Progenitor cell of endocrine pancreas (in vitro differentiated cells): ENCODE measurements at places on chromosomes 3 and 15.

DNA sequence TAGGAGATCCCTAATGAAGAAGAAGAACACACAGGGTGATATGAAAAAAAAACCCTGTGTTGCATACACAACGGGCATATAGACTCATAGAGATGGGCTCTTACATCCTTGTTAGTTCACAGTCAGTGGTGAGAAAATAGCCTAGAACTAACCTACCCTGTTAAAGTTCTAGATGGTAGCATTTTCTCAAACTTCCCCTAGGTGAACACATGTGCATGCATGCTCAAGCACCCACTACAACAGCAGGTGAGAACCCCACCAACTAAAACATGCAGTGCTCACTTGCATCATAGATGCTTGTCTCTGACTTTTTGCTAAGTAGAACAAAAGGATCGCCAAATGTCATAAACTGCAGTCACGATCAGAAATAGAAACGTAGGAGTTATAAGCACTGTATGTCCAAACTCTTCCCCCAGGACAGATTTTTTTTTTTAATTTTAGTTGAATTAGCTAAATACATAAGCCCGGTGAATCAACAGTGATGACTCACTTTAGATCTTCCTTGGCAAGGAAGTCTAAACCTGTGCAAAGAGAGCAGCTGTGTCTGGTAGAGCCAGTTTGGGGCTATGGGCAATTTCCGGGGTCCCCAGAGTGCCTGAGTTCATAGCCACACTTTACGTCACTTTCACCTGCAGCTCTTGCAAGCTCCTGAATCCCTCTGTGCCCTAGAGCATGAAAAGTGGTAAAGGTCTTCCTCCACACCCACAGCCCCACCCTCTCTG lies 96.2 kb upstream of the SEMA6D start:
- no peak for DNase-seq

GRCh38 chr3:1251282-1252060 lies 158.6 kb downstream of the CNTN6 start:
- DNase-seq = no peak

DNA sequence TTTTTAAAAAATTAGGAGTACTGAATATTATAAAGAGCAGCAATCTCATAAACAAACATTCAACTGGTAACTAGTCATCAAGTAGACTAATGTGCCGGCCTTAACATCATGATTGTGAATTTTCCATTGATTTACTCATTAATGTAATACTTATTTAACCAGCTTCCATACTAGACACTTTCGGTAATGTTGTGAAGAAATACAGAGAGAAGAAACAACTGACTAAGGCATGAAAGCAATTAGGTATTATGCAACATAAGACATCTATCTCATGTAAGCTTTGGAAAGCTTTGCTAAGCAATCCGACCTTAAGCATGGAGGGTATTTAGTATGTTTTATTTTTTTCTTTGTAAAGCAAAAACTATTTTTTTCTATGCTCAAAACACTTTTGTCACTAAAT lies 108.0 kb downstream of the IL1RAP start:
- DNase-seq = no peak

DNA sequence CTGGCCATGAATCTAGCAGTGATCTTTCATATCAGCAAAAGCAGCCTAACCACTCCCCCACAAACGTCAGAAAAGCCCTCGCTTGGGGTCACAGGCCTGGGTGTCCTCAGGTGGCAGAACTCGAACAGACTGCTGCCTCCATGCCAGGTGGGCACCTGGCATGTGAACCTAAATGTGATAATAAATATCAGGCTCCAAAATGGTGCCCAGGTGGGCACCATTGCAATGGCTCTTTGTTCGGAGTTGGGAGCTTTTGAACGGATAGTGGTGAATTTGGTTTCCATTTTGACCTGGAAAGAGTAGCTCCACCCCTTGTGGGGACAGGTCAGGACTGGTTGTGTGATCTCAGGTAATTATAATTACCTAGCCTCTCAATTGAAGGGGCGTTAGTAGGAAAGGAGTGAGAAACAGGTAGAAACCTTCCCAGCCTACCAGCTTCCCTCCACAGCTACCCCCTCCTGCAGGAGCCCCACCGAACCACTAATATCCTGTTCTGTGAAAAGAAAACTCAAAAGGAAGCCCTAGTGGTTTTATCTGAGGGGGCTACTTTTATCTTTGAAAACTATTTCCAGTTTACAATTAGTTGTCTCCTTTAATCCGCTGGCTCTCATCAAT lies 18.1 kb downstream of the MYO1E start:
- no peak for DNase-seq

DNA sequence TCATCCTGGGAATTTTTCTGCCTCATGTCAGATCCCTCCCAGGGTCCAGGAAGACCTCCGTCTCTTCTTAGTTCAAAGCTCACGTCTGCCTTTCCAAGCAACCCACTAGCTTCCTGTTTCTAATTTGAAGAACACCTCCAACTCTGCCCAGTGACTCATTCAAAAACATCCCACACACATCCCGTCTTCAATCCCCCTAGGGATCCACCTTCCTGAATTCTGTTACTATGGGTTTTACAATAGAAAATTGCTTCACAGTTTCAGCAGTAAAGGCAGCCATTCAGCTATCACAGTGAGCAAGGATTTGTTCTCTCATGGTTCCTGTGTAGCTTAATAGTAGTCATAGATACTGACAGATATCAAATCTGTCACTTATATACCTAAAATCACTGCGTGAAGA lies 308.3 kb upstream of the CCDC54 start:
- no peak for DNase-seq

DNA sequence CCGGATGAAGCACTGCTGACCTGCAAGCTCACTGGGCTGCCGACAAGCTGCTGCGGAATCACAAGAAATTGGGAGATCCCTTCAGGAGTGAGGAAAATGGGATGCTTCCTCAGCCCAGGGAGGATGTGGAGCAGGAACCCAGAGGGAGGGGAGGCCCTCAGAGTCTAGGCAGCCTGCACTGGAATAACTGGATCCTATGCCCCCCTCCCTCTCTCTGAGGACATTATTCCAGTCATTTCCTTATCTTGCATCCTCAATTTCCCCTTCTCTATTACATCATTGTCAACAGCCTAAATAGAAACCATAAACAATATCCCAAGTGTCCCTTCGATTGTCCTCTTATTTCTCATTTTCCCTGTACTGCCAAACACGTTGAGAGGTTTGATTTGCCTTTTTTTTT lies 169.0 kb downstream of the OPA1 start:
- DNase-seq = no peak

DNA sequence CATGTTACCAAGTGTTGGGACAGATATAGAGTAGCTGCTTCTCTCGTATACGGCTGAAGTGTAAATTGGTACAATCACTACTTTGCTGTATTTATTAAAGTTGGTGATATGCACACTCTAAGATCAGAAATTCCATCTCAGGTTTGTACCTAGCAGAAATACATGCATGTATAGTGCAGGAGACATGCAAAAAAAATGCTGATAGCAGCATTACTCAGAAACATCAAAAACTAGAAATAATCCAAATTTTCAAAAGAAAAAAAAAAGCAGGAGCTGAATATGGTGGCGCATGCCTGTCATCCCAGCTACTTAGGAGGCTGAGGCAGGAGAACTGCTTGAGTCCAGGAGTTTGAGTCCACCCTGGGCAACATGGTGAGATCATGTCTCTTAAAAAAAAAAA lies 31.3 kb upstream of the BCL2A1 start:
- no peak for DNase-seq

GRCh38 chr3:136351905-136352304 lies 101.8 kb downstream of the PCCB start:
- DNase-seq = no peak

GRCh38 chr3:186264608-186265400 lies 97.2 kb downstream of the DGKG start:
- no peak for DNase-seq

DNA sequence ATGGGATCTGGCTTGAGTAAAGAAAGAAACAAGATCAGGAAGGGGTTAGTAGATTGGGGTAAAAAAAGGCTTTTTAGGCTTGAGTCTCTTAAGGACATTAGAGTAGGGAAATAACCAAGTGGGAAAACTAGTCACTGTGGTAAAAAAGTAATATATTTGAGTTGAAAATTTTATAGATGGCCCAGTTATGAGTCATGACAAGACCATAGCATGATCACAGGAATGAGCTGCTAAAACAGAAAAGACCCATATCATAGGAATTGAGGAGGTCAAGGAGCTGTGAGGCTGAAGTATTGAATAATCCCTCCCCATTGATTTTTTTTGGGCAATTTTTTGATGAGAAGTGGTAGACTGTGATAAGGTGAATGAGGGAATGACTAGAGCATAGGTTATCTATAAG lies 69.2 kb upstream of the TBC1D5 start:
- no peak for DNase-seq

- no peak for DNase-seq
Measured at GRCh38 chr3:128062033-128062745, 10.0 kb downstream of the SEC61A1 start.

DNA sequence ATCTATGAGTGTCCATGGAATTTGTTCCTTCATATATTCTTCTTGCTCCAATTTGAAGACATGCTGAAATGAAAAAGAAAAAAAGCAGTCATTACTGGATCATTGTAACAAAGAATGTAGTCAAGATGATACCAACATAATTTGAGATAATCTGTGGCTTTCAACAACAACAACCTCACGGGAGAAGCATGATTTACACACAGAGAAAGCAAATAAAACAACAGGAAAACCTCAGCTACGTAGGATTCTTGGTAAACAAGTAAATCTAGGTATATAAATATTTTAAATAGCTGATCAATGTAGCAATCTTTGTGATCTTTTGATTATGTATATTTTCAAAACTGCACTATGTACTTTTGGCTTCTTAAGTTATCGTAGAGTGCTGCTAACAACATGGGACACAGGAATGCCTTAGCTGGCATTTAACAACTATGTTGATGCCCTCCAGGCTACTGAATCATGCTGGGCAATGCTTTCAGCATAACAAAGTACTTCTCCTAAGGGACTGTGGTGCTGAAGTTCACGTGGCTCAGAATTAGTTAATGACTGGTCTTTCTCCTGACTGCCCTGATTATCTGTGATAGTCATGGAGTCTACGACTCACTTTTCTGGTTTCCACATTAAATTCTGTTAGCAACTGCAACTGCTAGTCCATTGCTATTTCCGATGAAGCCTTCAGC lies 96.5 kb upstream of the MYO5C start:
- no peak for DNase-seq

DNA sequence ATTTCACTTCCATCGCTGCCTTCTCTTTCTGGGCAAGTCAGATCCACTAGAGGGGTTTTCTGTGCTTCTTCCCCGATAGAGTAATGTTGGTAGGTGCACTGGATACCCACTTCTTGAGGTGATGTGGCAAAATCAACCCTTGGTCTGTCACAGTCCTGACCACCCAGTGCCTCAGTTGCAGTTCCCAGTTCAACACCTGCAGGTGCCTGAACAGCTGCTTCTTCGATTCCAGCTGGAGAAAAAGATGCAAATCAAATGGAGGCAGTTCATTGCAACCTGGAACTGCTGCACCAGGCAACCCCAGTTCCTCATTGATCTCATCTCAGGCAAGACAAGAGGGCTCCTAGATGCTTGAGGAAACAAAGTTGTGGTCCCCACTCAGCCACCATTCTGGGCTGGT lies 186.6 kb downstream of the UBE2E2 start:
- DNase-seq = no peak

GRCh38 chr3:194488055-194488742 lies 1.4 kb upstream of the ATP13A3 start:
- DNase-seq = no peak

DNA sequence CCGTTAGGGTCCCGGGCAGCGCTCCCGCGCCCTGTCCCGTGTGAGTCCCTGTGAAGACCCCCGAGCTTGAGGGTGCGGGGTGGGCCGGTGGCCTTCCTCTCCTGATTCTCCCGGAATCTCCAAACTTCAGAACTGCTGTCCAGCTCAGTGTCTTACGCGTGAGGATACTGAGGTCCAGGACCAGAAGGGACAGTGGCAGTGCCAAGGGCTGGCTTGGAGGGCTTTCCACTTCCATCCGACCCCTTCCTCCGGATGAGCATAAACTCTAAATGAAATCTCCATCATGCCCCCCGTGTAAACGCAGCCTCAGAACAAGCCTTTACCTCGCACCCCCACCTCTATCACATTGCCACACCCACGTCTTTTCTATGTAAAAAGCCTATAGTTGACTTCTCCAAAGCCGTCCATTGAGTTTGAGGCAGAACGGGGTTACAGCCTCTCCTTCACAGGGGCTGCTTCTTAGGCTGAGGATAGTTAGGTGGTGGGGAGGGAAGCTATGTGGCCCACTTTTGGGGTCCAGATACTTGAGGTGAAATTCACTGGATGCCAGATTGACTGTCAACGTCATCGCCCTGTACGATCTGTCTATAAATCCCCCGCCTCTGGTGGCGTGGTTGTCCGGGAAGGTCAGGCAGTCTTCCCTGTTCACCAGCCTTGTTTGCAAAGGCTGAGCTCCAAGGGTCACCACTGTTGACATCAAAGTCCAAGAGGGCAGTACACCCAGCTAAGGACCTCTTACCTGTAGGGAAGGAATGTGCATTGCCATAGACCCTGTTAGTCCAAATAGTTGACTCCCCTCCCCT lies 1.1 kb downstream of the EDEM1 start:
- no peak for DNase-seq

- DNase-seq = no peak
Measured at GRCh38 chr3:67384016-67384415, 270.4 kb downstream of the SUCLG2 start.

DNA sequence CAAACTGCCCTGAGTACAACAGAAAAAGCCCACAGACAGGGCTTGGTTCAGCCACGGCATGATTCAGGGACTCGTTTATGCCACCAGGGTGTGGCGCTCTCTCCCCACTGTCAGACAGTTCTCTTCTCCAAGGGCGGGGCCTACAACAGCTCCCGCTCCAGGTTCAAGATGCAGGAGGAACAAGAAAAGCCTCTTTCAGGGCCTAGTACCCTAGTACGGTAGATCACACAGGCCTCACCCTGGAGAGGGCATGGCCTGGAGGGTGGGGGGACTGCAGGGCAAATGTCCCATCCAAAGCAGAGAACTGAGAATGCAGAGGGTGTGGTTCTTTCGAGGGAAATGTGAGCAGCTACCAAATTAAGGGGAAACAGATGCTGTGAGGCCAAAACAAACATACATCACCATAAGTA lies 12.0 kb downstream of the MESD start:
- DNase-seq = no peak

GRCh38 chr15:38536201-38536676 lies 28.4 kb downstream of the RASGRP1 start:
- no peak for DNase-seq
